ENCODE measurements at places on chromosomes 4 and X.
A peak's percentile ranks its signal among the peaks of the same experiment; 100 is the strongest.

DNA sequence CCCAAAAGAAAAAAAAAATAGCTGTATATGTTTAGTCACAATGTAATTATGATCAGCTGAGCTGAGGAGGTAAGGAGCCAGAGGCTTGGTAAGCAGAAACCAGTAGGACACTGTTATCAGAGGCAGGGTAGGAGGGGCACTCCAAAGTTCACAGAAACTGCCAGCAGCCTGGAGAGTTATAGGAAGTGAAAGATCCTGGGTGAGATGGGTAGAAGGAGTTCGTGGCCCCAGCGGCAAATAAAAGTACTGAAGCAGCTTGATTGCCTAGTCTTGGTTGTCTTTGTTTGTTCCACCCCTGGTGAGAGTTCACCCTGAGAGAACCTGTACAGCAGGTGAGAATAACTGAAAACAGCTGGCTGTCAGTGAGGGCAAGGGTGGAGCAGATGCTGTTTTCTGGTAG, 340.8 kb downstream of the ADGRL3 start:
- DNase-seq, result peak; percentile 40

GRCh38 chrX:54530357-54530900, 410 bp downstream of the GNL3L start:
- DNase-seq, result no peak

GRCh38 chr4:95572304-95572991, 23.7 kb upstream of the UNC5C start:
- DNase-seq, result peak; percentile 87

DNA sequence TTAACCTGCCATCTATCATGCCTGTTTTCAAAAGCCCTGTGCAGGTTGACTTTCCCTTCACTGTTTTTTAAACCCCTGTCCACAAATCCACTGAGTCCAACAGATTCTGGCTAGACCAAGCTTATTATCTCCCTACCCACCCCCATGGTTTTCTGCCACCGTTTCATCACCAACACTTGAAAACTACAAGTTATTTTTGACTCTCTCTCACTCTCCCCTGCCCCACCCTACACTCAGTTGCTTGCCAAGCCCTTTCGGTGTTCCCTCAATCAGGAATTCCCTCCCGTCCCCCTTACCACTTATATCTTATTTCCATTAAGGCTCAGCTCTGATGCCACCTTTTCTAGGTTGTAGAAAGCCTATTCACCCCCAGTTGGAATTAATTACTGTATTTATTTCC, 29.7 kb downstream of the ATG4A start:
- DNase-seq, result peak; percentile 9

GRCh38 chrX:119399772-119400101, 601 bp downstream of the SLC25A43 start:
- peak; percentile 26 for DNase-seq

- no peak for DNase-seq
Measured at GRCh38 chr4:71930459-71930858, 101.3 kb upstream of the NPFFR2 start.

DNA sequence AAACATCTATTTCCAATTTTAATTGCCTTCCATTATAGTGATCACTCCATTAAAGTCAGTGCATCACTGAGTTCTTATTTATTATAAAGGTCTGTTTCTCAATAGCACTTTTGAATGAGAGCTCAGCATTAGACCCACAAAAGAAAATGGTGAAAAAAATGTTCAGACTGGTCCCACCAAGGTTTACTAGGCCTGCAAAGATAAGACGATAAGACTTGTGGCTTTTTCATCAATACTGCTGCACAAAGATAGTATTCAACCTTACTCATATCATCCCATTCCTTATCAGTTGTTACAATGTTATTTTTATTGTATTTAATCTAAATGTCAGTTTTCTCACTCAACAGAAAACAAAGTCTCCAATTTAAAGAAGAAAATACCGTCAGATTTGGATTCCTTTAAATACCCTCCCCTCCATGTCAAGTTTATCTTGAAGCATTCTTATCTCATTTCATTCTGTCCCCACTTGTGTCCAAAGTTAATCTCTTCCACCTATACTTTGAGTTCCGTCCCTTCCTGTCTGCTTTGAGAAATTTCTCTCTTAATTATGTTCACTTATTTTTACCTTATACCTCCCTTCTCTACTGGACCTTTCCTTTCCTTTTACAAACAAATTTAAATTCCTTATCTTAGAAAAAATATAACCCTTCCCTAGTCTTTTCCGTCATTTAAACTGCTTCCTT, 140.0 kb downstream of the GASK1B start:
- no peak for DNase-seq

DNA sequence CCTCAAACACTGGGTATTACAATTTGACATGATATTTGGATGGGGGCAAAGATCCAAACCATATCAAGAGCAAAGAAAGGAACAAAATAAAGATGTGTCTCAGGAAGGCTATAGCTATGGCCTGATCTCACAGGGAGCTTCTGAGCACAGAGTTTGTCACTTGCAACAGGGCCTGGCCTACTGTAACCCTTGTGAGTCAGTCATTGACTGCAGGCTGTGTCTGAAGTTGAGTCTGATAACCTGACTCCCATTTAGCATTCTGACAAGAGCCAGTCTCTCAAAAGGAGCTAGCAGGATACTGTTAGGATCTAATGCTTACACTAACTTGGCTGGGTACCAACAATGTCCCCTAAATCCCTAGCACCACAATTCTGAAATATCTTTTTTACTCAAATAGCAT, 612.5 kb upstream of the TECRL start:
- no peak for DNase-seq

- DNase-seq, result no peak
Measured at GRCh38 chr4:126888968-126889367, 743.8 kb upstream of the INTU start.

- no peak for DNase-seq
Measured at GRCh38 chr4:168882650-168883233, 127.3 kb downstream of the CBR4 start.

- DNase-seq, result peak; percentile 1
Measured at GRCh38 chr4:62640296-62640695, 1440.2 kb downstream of the ADGRL3 start.

DNA sequence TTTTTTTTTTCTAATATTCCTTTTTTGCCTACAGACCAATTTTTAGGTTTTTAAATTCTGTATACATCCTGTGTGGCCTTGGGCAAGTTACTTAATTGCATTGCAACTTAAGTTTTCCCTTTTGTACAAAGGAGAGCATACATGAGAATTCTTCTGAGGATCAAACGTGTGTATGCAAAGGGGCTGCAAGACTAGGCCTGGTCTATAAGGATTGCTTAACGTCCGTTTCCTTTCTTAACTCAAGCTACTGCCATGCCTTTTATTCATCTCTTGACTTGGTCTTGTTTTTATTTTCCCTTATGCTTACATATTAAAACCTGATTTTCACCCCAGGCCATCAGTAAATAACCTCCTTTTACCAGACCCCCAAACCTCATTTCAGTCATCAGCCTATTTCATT, 13.6 kb downstream of the RBPJ start:
- DNase-seq, result no peak

GRCh38 chr4:37590016-37590415, 96.2 kb downstream of the RELL1 start:
- no peak for DNase-seq

- DNase-seq, result peak; percentile 29
Measured at GRCh38 chrX:138128027-138128671, 562.2 kb downstream of the ZIC3 start.

GRCh38 chr4:56908206-56909085, 746 bp downstream of the REST start:
- DNase-seq, result peak; percentile 88

DNA sequence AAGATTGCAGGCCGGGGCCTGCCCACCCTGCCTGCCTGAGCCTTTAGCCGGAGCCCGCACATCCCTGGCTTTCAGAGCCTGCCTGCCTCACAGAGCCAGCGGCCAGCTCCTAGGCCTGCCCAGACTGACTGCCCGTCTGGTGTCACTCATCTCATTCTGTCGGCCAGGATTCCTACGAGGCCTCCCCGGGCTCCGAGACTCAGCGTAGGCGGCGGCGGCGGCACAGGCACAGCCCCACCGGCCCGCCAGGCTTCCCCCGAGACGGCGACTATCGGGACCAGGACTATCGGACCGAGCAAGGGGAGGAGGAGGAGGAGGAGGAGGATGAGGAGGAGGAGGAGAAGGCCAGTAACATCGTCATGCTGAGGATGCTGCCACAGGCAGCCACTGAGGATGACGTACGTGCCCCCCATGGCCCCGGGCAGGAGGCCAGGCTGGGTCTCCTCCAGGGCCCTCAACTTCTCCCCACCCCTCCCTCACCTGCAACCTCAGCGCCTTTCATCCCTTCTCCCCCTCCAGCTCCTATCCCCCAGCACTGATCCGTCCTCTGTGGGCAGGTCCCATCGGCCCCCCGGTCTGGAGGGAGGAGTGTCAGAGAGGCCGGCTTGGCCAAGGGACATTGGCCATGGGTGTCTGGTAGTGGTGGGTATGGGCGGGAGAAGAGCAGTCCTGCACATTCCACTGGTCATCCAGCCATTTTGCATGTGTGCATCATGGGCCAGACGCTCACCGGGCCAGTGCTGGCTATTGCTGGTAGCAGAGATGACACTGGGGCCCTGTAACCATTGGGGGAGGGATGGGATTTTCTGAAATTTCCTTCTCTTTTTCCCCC, 22.6 kb upstream of the UBA1 start:
- DNase-seq, result no peak

GRCh38 chrX:47560179-47560933, 649 bp upstream of the ARAF start:
- no peak for DNase-seq

DNA sequence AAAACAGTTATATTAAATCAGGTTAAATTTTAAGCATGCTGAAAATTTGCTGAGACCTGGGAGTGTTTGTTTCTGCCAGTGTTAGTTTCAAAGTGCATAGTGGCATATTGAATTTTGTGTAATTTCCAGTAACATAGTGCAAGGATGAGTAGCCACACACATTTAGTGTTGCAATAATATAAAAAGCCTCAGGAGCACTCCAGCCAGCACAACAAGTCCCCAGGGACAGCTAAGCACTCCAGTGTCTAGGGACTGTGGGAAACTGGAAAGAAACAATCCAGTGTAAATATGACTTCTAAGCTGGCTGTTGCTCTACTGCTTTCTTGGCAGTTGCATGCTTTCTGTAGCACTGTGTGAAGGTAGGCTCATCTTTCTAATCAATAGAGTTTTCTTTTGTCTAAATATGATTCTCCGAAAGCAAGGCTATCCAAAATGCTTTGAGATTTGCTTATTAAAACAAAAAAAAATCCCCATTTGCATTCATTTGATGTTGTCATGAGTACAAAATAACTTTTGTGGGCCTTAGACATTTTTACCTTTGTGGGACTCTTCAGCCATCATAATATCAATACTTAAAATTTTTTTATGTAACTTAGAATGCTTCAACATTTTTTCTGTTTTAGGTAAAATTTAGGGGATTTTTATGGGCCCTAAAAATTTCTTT, 24.2 kb upstream of the CXCL2 start:
- no peak for DNase-seq

GRCh38 chr4:71456841-71457240, 118.0 kb downstream of the SLC4A4 start:
- no peak for DNase-seq

- no peak for DNase-seq
Measured at GRCh38 chrX:110021258-110022022, 18.5 kb downstream of the TMEM164 start.
